ENCODE measurements at places on chromosomes 5 and 9. TPM values are rescaled to one million over a fixed set of nuclear protein-coding genes. Genes with fewer than 3 reads are reported as not detected.

The DAB2 gene
- not detected for total RNA-seq

DNA sequence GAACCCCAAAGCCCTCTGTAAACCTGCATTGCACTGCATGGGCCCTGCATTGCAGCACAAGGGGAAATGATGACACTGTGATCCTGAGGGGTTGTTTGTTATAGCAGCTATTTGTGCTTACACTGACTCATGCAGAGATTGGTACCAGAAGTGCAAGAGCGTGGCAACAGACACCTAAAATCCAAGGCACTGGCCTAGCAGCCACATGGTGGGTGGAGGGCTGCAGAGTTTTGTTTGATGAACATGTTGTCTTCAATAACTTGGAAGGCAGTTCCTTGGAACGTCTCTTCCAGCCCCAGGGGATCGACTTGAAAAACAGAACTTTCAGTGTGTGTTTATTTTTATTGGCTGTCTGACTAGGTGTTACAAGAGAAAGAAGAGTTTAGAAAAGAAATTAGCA is 14.5 kb downstream of the FCN2 start:
- H3K4me1 ChIP-seq = no peaks in the 10 kb centered on the region
- H3K4me3 ChIP-seq = no peak overlapping the region
- no peak for DNase-seq
- H3K27ac ChIP-seq = no peak overlapping the region
- no peaks in the 10 kb centered on the region for H3K27me3 ChIP-seq

The INSL6 gene
- not detected for total RNA-seq

DNA sequence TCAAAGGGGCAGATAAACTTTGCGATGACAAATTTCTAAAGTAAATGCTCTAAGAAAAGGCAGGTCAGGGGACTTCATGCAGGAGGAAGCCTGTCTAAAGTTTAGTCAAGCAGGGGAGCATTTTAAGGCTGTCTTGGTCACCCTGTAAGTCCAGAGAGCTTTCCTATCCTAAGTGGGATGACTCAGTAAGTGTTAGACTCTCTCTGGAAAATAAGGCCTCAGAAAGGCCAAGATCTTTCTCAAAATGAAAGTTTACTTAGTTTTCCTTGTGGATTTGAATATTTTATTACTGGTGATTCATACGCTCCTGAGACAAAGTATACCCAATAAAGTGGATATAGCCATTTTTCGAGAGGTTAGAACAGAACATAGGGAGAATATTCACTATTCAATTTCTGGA is 806.9 kb upstream of the CDH9 start:
- no peaks in the 10 kb centered on the region for H3K4me1 ChIP-seq
- H3K27me3 ChIP-seq = no peaks in the 10 kb centered on the region
- H3K36me3 ChIP-seq = no peaks in the 10 kb centered on the region
- no peak overlapping the region for H3K27ac ChIP-seq

The CTXN3 gene
- not detected for total RNA-seq

The GARIN3 gene
- total RNA-seq = 0.31 TPM

The NFIB gene
- not detected for total RNA-seq

DNA sequence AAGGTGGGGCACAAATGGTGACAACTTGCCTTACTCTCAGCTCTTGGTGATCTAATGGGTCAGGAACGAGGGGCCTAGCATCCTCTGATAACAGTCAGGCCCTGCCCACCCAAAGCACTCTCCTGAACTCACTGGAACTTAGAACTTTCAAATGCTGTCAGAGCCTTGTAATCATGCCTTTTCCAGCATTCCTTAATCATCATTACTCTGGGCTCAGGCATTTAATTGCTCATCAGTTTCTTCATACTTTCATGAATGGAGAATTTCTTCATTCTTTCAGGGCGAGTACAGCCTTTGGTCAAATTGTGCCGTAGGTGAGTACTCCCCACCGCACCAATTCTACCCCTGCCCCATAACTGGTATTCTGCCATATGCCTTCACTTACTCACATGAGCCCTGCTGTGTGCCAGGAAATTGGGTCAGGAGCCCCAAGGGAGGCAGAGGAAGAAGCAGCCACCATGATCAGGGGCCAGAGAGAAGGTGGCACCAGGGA is 30.2 kb upstream of the DUSP1 start:
- no peak overlapping the region for H3K27ac ChIP-seq
- no peaks in the 10 kb centered on the region for H3K27me3 ChIP-seq
- no peaks in the 10 kb centered on the region for H3K36me3 ChIP-seq
- no peak overlapping the region for H3K4me3 ChIP-seq

The MAP1B gene
- not detected for total RNA-seq

- H3K27ac ChIP-seq = no peak overlapping the region
- DNase-seq = no peak
- H3K4me3 ChIP-seq = no peak overlapping the region
- H3K27me3 ChIP-seq = no peaks in the 10 kb centered on the region
- H3K4me1 ChIP-seq = no peaks in the 10 kb centered on the region
- no peaks in the 10 kb centered on the region for H3K36me3 ChIP-seq
Measured at GRCh38 chr5:85337435-85337834, 952.8 kb upstream of the EDIL3 start.

DNA sequence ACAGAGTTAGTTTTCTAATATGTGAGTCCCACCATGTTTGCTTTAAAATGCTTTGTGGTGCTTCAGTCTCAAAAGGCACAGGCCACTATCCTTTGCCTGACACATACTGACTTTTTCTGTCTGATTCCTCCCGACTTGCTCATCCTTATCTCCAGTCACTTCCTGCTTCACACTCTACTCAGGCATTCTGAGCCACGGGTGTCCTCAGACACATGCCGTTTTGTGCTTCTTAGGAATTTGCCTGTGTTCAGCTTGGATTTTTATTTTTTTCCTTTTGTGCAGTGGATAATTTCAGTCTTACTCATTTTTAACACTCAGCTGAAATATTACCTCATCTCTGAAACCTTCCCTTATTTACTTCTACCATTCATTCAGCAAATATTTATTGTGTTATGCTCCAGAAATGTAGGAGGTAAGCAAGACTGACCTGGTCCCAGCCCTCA is 54.1 kb downstream of the MAN2A1 start:
- DNase-seq = no peak
- peaks cover 27% of the 10 kb centered on the region for H3K36me3 ChIP-seq
- no peaks in the 10 kb centered on the region for H3K27me3 ChIP-seq
- H3K27ac ChIP-seq = no peak overlapping the region
- peaks cover 43% of the 10 kb centered on the region for H3K4me1 ChIP-seq

The OXCT1 gene
- 84.4 TPM for total RNA-seq

- H3K4me1 ChIP-seq = no peaks in the 10 kb centered on the region
- no peaks in the 10 kb centered on the region for H3K27me3 ChIP-seq
- no peaks in the 10 kb centered on the region for H3K36me3 ChIP-seq
- no peak overlapping the region for H3K4me3 ChIP-seq
Measured at GRCh38 chr9:12723409-12724028, 30.3 kb downstream of the TYRP1 start.

DNA sequence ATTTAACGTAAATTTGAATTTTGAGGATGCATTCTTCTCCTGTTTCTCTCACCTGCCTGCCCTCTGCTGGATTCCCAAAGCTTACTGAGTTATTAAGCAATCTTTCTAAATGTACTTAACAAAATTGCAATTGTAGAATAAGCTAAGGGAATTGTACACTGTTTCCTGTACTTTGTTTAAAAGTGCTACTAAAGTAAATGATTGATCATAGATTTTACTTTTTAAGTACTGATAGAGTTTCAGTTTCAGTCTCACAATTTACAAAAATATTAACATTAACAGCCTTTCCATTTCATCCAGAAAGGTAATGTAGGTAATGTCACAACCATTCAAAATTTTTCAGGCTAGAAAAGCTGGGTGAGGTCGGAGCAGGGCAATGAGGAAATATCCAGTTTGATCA is 4.8 kb upstream of the RANBP17 start:
- H3K36me3 ChIP-seq = peaks cover 6% of the 10 kb centered on the region
- H3K27ac ChIP-seq = no peak overlapping the region
- no peaks in the 10 kb centered on the region for H3K4me1 ChIP-seq
- DNase-seq = no peak

The SPATA31D1 gene
- total RNA-seq = not detected

The RANBP3L gene
- total RNA-seq = not detected

The GHR gene
- total RNA-seq = not detected

The CATSPER3 gene
- 0.81 TPM for total RNA-seq

GRCh38 chr5:165630261-165630778 is 2124.9 kb downstream of the MAT2B start:
- H3K27me3 ChIP-seq = no peaks in the 10 kb centered on the region
- no peak overlapping the region for H3K4me3 ChIP-seq
- no peaks in the 10 kb centered on the region for H3K4me1 ChIP-seq
- H3K27ac ChIP-seq = no peak overlapping the region
- no peaks in the 10 kb centered on the region for H3K36me3 ChIP-seq

GRCh38 chr5:53507013-53507412 is 26.6 kb downstream of the FST start:
- no peak for DNase-seq
- H3K36me3 ChIP-seq = no peaks in the 10 kb centered on the region
- peaks cover 10% of the 10 kb centered on the region for H3K27me3 ChIP-seq
- H3K4me3 ChIP-seq = no peak overlapping the region

DNA sequence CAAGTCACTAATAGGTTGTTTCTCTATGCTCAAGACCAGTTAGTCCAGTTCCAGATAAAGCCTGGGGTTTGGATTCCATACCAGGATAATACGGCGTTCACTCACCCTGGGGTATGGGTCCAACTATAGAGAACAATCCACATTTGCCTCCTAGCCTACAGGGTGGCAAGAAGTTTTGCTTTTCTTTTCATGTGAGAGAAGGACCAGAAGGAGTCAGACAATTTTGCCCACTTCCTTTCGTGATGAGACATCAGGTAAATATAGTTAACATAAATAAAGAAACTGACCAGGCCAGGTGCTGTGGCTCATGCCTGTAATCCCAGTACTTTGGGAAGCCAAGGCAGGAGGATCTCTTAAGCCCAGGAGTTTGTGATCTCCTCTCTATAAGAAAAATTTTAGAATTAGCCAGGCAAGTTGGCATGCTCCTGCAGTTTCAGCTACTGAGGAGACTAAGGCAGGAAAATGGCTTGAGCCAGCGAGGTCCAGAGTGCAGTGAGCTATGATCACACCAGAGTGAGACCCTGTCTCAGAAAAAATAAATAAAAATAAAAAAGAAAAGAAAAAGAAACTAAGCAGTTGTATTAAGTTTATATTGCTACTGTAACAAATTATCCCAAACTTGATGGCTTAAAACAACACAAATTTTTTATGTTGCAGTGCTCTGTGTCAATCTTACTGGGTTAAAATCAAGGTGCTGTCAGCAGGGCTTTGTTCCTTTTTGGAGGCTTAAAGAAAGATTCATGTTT is 7.5 kb upstream of the REEP5 start:
- H3K27me3 ChIP-seq = peaks cover 2% of the 10 kb centered on the region
- DNase-seq = no peak
- H3K4me3 ChIP-seq = peak overlapping the region; percentile 43
- peak overlapping the region; percentile 51 for H3K27ac ChIP-seq

GRCh38 chr5:160030631-160031377 is 21.9 kb downstream of the TTC1 start:
- no peaks in the 10 kb centered on the region for H3K27me3 ChIP-seq
- H3K27ac ChIP-seq = no peak overlapping the region
- peaks cover 44% of the 10 kb centered on the region for H3K36me3 ChIP-seq

The FIBCD1 gene
- not detected for total RNA-seq

DNA sequence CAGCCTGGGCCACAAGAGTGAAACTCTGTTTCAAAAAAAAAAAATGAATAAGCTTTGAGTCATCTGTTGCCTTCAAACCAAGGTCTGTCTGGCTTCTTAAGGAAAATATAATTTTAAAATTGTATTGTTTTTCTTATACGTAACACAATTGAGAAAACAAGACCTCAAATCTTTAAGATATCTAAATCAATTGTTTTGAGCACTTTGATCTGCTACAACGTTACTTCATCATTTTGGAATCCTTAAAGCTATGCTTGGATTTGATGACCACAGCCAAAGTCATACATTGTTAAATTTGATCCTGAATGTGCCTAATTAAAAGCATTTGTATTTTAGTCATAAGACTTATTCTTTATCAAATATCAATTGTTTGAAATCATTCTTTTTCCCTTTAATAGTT is 37.7 kb upstream of the VCAN start:
- H3K27me3 ChIP-seq = peaks cover 2% of the 10 kb centered on the region
- H3K27ac ChIP-seq = no peak overlapping the region
- no peak overlapping the region for H3K4me3 ChIP-seq
- no peaks in the 10 kb centered on the region for H3K4me1 ChIP-seq

DNA sequence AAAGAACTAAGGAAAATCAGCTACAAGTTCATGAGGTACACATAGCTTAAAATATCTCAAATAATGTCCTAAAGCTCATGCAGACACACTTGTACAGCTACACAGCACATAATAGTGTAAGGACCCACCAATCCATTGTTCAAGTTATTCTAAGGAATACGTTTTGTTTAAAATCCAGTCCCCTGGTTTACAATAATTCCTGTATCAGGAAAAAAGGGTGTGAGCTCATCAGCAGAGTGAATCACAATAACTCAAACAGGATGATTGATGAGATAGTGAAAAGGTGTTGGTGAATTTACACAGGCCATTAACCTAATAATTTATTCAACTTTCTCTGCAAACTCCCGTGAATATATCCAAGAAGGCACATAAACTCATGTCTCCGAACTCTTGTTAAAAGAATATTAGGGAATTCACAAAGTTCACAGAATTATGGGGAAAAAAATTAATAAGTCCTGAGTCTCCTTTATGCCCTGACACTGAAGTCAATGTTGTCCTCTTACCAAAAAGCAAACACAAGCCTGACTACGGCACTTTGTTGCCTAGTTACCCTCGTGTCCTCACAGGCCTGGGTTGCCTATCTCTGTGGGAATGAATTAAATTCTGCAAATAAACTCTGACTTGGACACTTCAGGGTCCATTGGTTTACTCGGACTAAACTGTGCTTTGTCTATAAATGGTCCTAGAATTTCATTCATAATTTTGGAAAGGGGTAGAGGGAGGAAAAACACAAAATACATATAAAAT is 142.8 kb upstream of the PDE4D start:
- H3K4me3 ChIP-seq = no peak overlapping the region
- no peak for DNase-seq
- H3K27ac ChIP-seq = no peak overlapping the region

DNA sequence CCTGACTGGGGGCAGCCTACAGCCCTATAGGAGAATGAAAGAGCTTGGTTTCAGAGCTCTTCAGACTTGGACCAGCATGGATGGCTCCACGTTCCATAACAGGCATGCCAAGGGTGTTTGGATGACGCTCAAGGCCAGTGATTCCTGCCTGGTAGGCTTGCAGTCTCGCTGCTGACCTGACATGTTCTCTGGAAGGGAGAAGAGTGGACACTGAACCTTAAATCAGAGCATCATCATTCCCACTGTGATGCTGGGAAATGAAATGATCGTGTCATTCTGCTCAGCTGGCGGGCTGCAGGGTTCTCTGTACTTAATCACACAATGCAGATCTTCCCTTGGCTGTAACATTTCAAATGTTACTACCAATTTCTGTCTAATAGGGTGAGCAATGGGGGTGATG is 57.0 kb downstream of the CFAP90 start:
- H3K27me3 ChIP-seq = no peaks in the 10 kb centered on the region
- DNase-seq = no peak

The SLC23A1 gene
- total RNA-seq = 1.5 TPM

DNA sequence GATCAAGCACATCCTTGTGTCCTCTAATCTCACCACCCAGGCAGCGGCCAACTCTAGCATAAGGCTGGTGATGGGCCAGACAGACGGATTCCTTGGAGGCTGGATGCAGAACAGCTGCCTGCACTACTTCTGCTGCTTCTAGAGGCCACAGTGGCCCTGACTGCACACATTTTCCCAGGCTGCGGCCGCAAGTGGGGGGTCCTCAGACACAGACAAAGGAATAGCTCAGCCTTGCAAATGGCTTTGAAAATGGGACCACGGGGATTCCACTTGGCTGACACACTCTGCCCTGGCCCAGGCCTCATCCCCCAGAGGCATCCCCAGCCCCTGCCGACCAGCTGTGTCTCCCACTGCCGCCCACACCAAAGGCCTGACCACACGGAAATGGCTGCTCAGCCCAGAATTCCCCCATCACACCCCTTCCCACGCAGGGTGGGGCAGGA is 540.8 kb downstream of the BNC2 start:
- H3K27ac ChIP-seq = no peak overlapping the region
- DNase-seq = no peak
- H3K4me3 ChIP-seq = no peak overlapping the region
- H3K4me1 ChIP-seq = no peaks in the 10 kb centered on the region
- no peaks in the 10 kb centered on the region for H3K27me3 ChIP-seq
